ENCODE measurements at places on chromosomes 12 and 14.
A peak's percentile ranks its signal among the peaks of the same experiment; 100 is the strongest.

DNA sequence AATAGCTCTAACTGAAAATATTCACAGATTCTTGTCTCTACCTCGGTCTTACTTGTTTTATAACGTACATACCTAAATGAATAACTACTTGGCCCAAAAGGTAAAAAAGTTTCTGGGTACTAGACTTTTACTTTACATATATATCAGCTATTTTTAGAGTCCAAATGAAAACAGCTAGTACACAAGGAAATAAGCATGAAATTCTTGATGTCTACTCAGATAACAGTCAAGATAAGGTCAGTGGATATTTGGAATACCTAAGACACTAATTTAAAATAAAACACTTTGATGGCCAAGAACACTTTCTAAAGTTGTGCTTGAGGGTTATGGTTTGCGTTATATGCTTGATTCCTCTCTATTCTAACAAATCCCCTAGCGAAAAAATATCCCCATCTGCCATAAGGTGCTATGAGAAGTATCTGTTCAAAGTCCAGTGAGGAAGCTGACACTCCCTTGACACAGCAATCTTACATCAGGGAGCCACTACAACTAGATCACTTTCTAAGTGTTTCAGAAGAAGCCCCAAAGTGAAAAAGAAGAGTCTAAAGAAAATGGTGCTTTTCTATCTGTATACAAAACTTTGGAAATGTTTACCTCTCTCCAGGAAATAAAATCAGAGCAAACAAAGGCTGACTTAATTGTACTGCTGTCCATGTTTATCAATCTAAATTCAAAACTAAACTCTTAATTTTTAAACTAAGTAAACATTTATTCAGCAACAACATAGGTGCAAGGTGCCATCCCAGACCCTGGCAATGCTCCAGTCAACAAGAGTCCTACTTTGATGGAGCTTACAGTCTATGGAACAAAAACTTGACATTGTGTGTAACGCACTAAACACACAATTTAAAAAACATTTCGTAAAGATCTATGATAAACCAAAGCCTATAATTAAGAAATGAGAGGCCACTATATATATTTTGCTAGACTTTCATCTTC, 11.7 kb downstream of the PTPN21 start:
- no peak for DNase-seq

GRCh38 chr12:24360057-24360456, 410.6 kb upstream of the SOX5 start:
- no peak for DNase-seq

DNA sequence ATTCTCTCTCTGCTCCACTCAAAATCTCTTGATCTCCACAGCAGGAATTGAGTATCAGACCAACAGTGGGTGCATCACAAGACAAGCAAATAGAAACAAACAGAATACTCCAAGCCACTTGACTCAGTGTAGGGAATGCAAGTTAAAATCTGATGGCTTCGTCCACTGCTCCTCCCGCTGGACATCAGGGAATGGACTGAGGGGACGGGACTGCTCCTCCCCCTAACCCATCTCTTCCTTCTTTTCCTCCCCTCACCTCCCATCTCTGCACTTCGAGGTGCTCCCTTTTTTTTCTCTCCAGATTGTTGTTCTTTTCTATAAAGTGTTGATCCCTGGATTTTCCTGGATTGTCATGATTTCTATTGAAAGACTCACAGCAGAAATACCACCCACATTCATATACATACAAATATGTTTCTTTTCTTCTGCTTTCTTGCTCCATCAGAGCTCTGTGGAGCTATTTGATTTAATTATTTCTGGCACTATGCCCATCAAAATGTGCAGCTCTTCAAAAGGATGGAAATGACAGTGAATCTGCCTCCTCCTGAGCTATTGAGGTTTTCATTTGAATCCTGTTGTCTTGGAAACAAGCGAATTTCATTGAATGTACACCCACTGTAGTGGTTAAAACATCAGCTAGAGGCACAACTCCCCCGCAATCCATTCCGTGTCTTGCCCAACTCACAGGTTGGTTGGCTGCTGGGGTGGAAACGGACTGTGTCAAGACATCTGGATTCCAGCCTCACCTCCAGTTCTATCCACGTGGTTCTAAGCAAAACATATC, 199.7 kb downstream of the SPTSSA start:
- DNase-seq, result no peak

GRCh38 chr12:83537428-83538053, 850.8 kb downstream of the TMTC2 start:
- no peak for DNase-seq

- no peak for DNase-seq
These were observed 16.4 kb downstream of the NAV3 start for GRCh38 chr12:77847060-77847541.

- DNase-seq, result no peak
These were observed 104.6 kb downstream of the EGLN3 start for GRCh38 chr14:33846100-33846824.

GRCh38 chr14:70821584-70822529, 12.5 kb upstream of the MAP3K9 start:
- peak; percentile 33 for DNase-seq

- no peak for DNase-seq
These were observed 128.2 kb upstream of the RTL1 start for GRCh38 chr14:101031721-101032120.

GRCh38 chr12:128797119-128798118, 26.3 kb downstream of the SLC15A4 start:
- DNase-seq, result no peak

DNA sequence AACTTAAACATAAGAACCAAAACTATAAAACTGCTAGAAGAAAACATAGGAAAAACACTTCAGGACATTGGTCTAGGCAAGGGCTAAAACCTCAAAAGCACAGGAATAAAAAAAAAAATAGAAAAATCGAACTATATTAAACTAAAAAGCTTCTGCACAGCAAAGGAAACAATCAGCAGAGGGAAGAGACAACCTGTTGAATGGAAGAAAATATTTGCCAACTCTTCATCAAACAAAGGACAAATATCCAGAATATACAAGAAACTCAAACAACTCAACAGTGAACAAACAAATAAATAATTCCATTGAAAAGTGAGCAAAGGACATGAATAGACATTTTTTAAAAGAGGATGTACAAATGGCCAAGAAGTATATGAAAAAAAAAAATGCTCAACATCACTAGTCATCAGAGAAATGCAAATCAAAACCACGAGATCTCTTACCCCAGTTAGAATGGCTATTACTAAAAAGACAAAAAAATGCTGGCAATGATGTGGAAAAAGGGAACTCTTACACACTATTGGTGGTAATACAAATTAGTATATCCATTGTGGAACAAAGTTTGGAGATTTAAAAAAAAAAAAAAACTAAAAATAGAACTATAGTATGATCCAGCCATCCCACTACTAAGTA, 152.0 kb downstream of the NDUFA12 start:
- DNase-seq, result no peak

GRCh38 chr12:68904351-68904962, 28.5 kb downstream of the CPM start:
- DNase-seq, result no peak

DNA sequence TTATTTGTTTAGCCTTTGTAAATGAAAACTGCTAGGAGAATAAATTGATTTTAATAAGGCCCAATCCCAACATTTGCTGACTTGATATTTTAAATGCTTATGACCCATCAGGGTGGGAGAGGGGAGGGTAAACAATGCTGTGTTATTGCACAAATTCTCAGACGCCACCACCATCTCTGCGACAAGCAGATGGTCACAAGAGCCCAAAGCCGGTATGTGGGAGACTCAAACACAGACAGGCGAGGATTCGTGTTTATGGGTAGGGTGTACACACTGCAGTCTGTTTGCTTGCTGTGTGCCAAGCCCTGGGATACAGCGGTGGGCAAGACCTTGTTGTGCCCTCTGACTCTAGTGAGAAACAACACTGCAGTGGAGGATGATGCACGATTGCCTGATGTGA, 39.2 kb upstream of the PWP1 start:
- DNase-seq, result no peak

Measured in activated T-helper 1 cell treated with Interleukin-2 at 50 U/mL for 16 hours (primary cell).